Activated T-cell treated with anti-CD3 and anti-CD28 coated beads, Interleukin-2, amount 50 U/mL, for 1 hour (primary cell): ENCODE measurements at places on chromosomes 13 and 19.

GRCh38 chr13:51432576-51432975, 20.3 kb downstream of the INTS6 start:
- DNase-seq = no peak

GRCh38 chr13:78784014-78784750, 125.2 kb upstream of the OBI1 start:
- DNase-seq = no peak

- no peak for DNase-seq
These were observed 315.0 kb upstream of the SPRY2 start for GRCh38 chr13:80655778-80656511.

DNA sequence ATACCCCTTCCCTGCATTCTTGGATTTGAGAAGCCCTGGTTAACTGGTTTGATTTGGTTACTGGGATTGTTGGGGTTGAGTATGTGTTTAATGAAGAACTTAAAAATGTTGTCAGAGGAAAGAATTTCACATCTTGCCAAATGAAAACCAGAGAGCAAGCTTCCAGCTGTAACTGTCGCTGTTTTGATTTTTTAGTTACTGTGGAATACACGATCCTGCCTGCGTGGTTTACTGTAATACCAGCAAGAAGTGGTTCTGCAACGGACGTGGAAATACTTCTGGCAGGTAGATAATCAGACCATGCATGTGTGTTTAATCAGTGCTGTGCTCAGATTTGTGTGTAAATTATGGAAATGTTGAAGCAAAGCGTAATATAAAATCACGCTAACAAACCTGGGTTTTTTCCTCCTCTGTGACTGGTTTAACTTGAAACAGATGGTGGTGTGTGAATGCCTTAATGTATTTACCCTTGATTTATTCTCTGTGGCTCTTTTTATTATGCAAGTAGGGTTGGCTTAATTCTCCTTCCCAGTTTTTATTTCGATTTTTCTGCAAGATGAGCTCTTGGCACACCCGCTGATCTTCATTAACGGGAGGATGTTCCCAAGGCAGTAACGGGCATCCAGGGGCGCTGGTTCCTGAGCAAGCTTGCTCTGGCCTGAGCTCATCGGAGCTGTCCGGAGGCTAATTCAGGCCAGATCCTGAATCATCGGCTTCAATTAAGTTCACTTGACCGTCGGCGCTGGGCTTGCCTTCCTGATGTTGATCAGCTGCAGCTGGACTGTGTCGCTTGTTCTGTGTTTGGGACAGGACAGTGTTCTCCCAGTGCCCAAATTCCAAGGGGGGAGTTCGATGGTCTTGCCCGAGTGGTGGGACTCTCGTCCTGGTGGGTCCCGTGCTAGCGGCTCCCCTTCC, 16.0 kb downstream of the UPF1 start:
- no peak for DNase-seq

DNA sequence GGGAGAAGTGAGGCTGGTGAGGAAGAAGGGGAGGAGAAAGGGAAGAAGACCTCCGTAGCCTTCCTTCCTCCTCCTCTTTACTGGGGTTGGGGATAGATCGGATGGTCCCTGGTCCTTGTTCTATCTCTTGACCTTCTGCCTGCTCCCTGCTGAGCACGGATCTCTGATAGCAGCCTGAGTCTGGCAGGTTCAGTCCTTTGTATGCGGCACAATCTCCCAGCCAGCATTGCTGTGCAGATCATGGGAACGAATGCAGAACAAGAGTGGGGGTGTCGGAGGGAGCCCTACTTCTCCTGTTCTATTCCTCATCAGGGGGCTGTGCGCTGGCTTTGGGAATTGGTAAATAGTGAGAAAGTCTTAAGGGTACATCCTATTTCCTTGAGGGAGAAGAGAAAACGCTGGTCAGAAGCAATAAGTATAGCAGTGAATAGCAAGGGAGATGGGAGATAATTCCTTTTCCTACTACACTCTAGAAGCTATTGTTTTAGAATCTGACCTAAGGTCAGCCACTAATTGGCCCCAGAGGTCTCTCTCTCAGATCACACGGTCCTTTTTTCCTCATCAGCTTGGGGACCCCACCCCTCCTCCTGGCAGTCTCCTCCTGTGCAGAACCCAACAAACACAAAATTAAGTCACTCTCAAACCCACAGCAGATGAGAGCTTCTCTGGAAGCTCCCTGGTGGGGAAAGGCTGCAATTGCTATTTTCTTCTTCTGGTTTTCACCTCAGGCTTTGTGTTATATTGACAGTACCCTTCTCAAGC, 41.0 kb downstream of the KL start:
- no peak for DNase-seq
